ENCODE measurements at places on chromosomes 16 and 17.

DNA sequence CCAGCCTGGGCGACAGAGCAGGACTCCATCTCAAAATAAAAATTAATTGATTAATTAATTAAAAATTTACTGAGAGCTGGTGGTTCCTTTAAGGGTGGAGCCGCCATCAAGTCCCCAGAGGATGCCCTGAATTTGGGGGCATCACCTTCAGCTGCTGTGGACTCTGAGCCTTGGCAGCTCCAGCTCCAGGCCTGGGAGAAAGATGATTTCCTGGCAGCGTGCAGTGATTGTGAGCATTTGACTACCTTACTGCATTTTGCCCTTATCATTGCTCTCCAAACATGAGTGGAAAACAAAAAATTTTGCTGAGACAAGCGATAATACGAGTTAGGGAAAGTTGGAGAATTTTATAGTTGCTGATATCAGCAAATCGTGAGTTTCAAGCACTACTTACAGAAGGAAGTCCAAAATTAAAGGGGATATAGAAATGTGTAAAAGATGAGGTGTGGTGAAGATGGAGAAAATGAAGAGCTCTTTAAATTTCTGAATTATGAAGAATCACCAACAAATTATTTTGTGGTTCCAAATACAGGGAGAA lies 2.6 kb upstream of the ITGAD start:
- no peak for DNase-seq

DNA sequence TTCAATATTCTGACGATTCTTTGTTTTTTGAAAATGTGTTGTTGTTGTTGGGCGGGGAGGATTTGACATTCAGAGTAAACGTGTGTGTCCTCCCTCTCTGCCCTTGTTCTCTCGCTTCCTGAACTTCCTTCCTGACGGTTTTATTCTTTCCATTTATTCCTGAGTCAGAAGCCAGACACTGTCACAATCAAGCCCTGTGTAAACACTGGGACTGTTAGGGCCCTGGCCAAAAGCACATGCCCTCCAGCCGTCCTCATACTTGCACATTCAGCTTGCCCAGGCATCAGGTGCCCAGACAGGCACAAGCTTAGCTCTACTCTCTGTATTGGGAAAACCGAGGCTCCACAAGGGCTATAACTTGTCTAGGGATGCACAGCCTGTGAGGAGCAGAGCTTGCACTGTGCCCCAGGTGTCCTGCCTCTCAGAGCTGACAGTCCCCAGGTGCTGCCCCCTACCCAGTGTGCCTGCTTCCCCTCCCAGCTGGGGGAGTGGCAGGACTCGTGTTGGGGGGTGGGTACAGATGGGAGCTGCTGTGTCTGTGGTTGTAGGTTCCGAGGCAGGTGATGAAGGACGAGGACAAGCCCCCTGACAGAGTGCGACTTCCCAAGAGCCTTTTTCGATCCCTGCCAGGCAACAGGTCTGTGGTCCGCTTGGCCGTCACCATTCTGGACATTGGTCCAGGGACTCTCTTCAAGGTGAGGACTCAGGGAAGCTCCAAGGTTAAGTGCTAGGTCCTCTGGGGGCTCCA lies 9.7 kb downstream of the ADGRG3 start:
- DNase-seq: no peak

GRCh38 chr16:85104147-85104546 lies 8.1 kb downstream of the CIBAR2 start:
- no peak for DNase-seq

GRCh38 chr17:51618476-51618875 lies 358.1 kb downstream of the UTP18 start:
- no peak for DNase-seq

- no peak for DNase-seq
Observed at GRCh38 chr16:81500833-81501521, 56.4 kb downstream of the CMIP start.

GRCh38 chr17:47999582-47999981 lies 28.7 kb downstream of the CDK5RAP3 start:
- no peak for DNase-seq

DNA sequence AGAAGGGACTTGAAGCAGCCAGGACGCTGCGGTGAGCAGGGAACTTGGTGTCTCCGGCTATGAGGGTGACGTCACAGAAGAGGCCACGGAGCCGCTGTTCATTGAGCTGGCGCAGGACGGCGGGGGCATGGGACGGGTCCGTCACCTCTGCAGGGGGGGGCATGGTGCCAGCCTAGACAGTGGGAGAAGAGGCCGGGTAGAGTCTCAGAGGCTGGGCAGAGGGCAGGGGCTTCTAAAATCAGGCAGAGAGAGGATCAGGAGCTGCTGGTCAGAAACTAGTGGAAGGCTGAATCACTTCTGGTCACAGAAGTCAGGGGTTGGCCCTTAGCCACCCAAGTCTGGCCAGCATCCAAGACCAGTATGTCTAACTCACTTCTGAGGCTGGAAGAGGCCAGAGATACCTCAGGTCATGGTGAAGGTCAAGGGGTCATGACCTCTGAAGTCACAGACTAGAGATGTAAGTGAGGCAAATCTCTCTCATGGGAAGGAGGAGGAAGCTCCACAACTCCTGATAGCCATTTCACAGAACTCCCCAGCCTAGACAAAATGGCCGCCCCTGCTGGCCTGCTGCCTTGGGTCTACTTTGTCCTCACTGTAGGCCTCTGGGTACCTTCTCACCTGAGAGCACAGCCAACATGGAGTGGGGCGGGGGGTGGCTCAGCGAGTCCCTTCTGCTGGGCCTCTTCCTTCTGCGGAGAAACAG lies 12.6 kb downstream of the ZBTB4 start:
- DNase-seq: no peak

DNA sequence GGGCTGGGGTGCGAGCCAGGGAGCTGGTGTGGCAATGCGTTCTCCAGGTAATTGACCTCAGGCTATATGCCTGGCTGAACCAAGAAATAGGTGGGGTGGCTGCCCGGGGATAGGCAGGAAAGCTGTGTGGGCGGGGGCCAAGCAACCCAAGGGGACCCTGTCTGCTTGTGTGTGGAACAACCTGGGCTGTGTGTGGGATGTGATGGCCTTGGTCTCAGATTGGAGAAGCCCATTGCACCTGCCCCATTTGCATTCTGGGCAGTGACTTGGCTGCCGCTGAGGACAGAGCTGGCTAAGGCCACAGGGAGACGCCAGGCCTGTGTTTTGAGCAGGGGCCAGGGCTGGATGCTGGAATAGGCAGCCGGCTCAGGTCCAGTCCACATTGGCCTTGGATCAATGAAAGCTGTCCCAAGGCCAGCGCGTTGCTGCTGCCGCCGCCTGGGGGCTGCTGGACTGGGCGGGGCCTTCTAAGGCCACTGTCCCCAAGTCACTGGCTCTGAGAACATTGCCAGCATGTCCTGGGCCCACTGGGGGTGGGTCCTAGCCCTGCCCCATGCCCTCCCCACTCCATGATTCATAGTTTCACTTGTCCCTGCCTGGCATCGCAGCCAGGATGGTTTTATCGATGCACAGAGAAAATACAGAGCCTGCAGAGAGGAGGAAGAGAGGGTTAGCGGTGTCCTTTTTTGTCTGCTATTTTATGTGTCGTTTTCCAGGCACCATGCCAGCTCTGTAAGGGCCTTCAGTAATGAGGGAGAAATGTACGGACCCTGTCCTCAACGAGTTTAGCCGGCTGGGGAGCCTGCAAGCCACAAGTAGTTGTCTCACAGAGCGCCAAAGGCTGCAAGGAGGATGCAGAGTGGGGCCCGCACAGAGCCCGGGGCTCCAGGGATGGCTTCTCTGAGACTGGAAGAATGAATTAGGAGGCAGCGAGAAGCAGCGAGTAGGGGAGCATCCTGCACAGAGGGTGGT lies 43.9 kb downstream of the NKD1 start:
- no peak for DNase-seq

DNA sequence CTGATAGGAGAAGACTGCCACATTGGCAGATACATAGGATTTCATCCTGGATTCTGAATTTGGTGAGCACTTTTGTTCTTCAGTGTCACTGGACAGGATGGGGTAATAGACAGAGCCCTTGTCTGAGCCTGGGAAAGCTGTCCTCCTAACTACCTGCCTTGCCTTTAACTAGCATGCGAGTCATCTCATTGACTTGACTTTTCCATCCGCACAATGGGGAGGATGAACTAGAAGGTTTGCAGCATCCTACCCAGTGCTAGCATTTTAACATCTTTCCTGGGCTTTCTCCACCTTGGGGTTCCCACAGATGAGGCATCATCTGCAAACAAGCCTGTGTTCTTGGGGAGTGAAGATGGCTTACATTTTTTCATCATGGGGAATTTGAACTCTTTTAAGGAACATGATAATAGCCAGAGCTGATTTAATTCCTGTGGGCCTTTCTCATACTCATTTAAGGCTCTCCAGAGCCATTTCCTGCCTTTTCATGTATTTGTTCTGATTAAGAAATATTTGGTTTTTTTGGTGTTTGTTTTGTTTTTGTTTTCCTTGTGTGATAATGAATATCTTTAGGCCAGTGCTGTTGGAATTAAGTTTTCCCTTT lies 139.5 kb downstream of the MSI2 start:
- no peak for DNase-seq

DNA sequence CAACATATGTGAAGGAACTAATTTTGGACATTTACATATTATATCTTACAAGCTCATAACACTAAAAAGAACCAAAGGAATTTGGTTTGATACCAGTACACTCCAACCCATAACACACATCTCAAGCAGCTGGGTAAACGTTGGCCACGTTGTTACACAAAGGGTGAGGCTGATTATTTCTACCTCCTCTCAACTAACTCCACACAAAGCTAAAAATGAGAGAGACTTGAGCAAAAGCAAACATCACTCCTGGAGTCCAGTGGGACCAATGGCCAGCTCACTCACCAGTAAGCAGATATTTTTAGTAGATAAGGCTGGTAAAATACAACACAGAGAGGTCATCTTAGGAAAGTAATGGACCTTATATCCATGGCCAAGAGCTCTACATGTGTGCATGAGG lies 207.6 kb downstream of the MRTFB start:
- no peak for DNase-seq

GRCh38 chr16:30078744-30079143 lies 3.0 kb downstream of the PPP4C start:
- no peak for DNase-seq

- DNase-seq: no peak
Observed at GRCh38 chr16:83705856-83706255, 101.9 kb upstream of the HSBP1 start.

GRCh38 chr16:85785927-85786326 lies 13.4 kb downstream of the EMC8 start:
- no peak for DNase-seq

- DNase-seq: no peak
Observed at GRCh38 chr16:83117810-83118209, 491.0 kb downstream of the CDH13 start.

GRCh38 chr16:27020031-27020430 lies 46.7 kb upstream of the C16orf82 start:
- DNase-seq: no peak

DNA sequence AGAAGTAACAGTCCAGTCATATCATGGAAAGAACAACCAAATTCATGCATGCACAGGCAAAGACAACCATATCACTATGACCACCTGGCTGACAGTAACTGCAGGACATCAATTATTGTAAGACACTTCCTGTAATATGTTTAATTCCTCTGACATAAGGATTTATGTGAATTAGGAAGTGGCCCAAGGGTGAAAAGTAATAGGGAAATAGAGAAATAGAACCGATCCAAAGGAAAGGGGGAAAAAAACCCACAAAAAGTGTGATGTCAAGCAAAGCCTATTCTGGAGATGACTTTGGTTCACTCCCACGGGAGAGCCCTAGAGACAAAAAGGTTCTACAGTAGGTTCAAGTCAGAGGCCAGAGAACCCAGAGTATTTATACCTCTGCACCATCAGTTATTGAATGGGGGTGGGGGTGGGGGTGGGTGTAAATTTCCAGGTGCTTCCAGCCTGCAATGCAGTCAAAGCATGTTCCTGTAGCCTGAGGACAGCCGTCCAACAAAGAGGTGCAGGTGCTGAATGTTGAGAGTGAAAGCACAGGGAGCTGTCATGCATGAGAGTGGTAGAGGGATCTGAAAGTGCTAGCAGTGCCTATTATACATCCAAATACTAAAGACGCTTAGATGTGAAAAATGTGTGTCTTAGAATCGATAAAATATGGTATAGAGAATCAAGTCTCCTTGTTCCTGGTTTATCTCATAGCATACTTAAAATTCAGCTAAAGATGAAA lies 95.6 kb upstream of the HLF start:
- no peak for DNase-seq

DNA sequence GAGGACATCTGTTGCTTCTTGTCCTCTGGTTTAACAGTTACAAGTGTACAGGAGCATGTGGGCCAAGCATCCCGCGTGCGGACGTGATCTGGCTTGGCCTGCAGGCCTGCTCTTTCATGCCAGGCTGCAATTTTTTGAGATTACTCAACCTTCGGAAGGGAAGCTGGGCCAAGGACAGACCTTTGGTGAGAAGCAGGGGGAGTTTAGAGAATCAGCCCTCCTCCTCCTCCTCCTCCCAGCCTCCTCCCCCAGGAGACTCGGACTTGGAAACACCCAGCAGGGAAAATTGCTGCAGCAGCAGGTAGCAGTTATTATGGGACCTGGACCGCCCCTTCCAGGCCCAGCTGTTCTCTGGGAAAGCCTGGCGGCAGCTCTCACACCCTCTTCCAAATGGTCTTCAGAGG lies 5.1 kb upstream of the KLHL36 start:
- DNase-seq: no peak

GRCh38 chr16:70444249-70445063 lies 5.6 kb upstream of the ST3GAL2 start:
- DNase-seq: no peak

DNA sequence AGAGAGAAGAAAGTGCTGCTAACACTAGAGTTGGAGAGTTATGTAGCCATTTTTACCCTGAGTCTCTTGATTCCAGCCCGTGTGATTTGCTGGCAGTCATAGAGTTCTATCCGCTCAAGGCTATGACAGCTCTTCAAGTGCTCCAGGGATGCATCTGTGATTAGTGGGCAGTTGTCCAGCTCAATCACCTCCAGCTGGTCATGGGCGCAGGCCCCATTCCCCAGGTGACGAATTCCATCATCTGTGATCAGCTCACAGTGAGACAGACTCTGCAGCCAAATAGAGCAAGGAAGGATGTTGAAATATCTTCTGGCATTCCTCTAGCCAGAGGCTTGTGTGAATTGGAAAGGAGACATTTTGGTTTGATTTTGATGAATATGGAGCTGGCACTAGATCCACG lies 38.4 kb upstream of the STAC2 start:
- no peak for DNase-seq

- DNase-seq: no peak
Observed at GRCh38 chr16:19760356-19761060, 42.4 kb downstream of the IQCK start.

- DNase-seq: no peak
Observed at GRCh38 chr16:62752854-62753253, 716.6 kb upstream of the CDH8 start.

DNA sequence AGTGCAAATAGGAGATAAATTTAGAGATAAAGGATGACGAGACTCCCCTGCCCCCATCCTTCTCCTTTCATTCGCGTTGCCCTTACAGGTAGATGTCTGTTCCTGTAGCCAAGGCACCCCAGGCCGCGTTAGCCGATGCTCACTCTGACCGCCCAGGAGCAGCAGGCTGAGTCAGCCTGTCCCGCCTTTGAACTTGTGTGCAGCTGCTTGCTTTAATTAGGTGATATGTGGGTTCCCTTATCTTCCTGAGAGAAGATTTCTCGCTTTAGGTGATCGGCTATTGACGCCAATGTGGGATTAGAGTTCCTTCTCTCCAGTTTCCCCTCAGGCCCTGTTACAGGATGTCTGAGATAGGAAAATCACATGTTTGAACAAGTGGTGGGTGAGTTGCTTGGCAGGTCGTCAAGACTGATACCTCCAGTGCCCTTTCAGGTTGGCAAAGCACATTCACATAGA lies 119.5 kb downstream of the MSI2 start:
- no peak for DNase-seq

- no peak for DNase-seq
Observed at GRCh38 chr16:83966153-83966696, 1.8 kb upstream of the NECAB2 start.

- no peak for DNase-seq
Observed at GRCh38 chr17:4986403-4986802, 1.1 kb downstream of the CAMTA2 start.
